ENCODE measurements at places on chromosomes 5 and 9. TPM values are rescaled to one million over a fixed set of nuclear protein-coding genes. Genes with fewer than 3 reads are reported as not detected.

DNA sequence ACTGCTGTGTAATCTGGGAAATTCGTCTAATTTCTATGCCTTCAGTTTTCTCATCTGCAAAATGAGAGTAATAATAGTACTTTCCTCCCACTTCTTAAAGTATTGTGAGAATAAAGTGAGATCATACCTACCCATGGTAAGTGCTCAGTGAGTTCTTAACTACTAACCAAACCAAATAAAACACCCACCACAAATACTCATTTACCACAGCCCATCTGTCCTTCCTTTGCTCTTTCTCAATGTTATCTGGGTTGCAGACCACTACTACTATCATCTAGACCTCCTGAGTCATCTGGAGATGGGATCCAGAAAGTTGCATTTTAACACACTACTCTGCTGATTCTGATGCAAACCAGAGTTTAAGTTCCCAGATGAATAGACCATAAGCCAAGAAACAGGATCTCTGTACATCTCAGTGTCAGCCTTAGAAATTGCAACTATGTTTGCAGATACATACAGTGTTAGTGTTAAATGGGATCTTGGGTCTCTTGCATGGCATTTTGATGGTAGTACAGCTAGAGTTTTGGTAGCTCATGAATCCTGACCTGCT, 105.4 kb upstream of the ATP10B start:
- no peak overlapping the region for H3K4me3 ChIP-seq
- no peak for DNase-seq
- H3K27ac ChIP-seq, result no peak overlapping the region
- H3K27me3 ChIP-seq, result no peaks in the 10 kb centered on the region
- H3K4me1 ChIP-seq, result no peaks in the 10 kb centered on the region
- no peaks in the 10 kb centered on the region for H3K36me3 ChIP-seq

DNA sequence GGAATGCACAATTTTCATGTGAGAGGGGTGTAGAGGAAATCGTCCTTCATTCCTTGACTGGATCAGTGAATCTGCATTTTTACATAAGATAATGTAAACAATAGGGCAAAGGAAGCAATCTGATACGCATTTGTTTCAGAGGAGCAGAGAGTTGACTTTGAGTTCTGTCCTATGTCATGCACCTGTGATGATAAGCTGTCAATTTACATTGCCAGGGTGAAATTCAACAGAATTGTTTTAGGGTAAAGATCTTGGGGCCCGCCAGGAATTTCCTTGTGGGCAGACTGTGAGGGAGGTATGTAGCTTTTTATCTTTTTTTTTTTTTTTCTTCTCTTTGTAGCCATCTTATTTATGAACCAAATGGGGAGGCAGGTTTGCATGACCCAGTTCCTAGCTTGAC, 58.3 kb upstream of the LARP1 start:
- no peak for DNase-seq
- no peak overlapping the region for H3K27ac ChIP-seq
- no peaks in the 10 kb centered on the region for H3K27me3 ChIP-seq

DNA sequence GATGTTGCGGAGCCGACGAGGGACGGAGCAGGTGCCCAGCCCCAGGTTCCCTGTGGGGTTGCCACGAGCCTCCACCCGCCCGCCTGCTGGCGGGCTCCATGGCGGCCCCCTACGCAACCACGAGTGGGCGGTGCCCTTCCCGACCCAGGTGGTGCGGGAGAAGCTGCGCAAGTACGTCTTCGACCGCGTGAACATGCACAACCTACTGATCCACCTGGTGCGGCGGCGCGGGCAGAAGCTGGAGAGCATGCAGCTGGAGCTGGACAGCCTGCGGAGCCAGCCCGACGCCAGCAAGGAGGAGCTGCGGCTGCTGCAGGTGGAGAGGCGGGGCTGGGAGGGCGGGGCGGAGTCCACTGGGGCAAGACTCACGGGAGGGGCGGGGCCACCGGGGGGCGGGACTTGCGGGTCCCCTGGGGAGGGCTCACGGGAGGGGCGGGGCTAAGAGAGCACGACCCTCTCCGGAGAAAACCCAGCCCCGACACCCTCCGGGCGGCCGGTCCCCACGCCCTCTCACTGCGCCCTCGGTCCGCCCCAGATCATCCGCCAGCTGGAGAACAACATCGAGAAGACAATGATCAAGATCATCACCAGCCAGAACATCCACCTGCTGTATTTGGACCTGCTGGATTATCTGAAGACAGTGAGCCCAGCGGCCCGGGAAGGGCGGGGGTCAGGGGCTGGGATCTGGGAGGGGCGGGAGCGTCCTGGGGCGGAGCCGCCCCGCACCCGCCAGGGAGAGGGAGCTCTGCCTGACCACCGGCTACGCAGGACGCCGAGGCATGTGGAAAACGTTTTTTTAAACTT, 3.9 kb downstream of the CCDC183 start:
- H3K4me1 ChIP-seq, result peaks cover 35% of the 10 kb centered on the region
- H3K4me3 ChIP-seq, result peak overlapping the region; percentile 48
- H3K27ac ChIP-seq, result no peak overlapping the region
- H3K36me3 ChIP-seq, result no peaks in the 10 kb centered on the region
- H3K27me3 ChIP-seq, result no peaks in the 10 kb centered on the region

KLF4 gene
- 34.4 TPM for polyA plus RNA-seq

SCGB3A2 gene
- polyA plus RNA-seq, result not detected
